ENCODE measurements at places on chromosomes 3 and 15.

- DNase-seq = no peak
Measured at GRCh38 chr3:75327453-75327852, 336.7 kb upstream of the FRG2C start.

- no peak for DNase-seq
Measured at GRCh38 chr3:42070524-42070923, 20.6 kb upstream of the TRAK1 start.

DNA sequence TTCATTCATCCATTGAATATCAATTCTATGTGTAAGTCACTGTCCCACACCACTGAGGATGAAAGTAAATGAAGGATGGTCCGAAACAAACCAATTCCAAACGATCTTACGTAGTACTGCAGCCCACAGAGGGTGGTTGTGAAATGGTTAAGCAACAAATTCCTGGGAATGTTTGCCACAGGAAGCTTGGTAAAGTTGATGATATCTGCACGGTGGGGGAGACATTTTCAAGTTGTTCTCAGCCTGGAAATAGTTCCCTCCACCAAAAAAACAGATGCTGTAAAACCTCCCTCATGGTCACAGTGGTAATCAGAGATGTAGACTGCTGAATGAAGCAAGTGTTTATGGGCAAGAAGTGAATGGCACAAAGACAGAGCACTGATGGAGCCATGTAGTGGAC, 35.9 kb upstream of the BNC1 start:
- no peak for DNase-seq

GRCh38 chr3:129084501-129084900, 23.9 kb downstream of the GP9 start:
- DNase-seq = no peak

DNA sequence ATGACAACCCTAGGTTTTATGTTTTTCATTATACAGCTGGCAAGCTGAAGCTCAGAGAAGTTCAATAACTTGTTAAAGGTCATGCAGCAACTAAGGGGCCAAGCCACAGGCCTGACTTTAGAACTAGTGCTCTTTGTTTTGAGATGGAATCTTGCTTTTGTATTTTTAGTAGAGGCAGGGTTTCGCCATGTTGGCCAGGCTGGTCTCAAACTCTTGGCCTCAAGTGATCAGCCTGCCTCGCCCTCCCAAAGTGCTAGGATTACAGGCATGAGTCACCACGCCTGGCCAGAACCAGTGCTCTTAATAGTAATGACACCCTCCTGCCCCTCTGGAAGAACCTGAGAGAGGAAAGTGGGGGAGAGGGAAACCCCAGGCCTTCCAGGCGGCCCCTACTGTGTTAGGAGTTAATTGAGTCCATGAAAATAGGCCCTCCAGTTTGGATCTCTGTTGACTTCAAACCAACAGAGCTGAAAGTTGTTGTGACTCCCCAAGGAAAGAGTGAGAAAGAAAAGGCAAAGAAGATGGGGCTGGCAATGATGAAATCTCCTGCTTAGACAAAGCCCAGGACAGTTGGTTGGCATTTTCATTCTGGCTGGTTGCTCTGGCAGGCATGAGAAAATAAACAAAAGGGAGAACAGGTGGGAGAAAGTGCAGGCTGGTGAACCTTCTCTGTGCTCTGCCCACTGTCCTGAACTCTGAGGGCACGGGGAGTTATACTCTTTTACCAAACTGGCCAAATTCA, 3.6 kb upstream of the PRRT3 start:
- DNase-seq = no peak

GRCh38 chr15:68618908-68619698, 40.3 kb downstream of the CORO2B start:
- DNase-seq = peak; percentile 65

GRCh38 chr3:122857019-122857418, 62.1 kb downstream of the SLC49A4 start:
- no peak for DNase-seq

DNA sequence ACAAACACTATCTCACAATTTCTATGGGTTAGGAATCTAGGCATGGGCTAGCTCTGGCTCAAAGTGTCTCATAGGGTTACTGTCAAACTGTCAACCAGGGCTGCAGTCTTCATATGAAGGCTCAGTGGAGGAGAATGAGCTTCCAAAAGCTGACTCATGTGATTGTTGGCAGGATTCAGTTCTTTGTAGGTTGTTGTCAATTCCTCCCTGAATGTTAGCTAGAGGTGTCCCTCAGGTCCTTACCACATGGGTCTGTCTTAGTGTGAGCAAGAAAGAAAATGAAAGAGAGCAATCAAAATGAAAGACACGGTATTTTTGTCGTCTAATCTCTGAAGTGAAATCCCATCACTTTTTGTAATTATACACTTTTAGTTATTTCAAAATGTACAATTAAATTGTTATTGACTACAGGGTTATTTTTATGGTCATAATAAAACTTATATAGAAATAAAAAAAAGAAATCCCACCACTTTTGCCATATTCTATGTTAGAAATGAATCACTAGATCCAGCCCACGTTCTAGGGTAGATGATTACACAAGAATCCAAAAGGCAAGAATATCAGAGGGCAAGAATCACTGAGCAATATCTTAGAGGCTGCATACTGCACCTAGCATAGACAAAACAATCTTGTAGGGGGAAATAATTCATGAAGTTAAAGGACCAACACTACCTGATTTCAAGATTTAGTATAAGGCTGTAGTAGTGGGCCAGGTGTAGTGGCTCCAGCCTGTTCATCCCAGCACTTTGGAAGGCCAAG, 8.4 kb downstream of the ACSBG1 start:
- no peak for DNase-seq

- no peak for DNase-seq
Measured at GRCh38 chr3:184426691-184427141, 46.9 kb downstream of the CHRD start.

- no peak for DNase-seq
Measured at GRCh38 chr3:146680617-146681016, 75.5 kb upstream of the PLSCR5 start.

GRCh38 chr15:50380089-50380488, 25.1 kb upstream of the GABPB1 start:
- no peak for DNase-seq

DNA sequence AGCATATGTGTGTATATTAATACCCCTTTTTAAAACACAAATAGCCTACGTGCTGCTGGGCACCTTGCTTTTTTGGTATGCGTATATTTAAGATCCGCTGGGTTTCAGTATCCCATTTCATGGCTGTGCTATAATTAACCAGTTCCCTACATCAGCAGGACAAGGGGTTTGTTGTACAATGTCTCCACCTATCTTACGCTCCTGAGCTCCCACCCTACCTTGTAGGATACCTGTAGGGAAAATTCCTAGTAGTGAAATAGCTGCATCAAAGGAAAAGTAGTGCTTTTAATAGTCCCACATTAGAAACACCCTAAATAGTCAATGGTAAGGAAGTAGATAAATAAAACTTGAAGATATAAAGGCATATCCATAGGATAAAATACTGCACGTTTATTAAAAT, 1.4 kb downstream of the MAP6D1 start:
- peak; percentile 59 for DNase-seq

GRCh38 chr3:45992821-45993221, 2.8 kb downstream of the FYCO1 start:
- DNase-seq = no peak

- DNase-seq = no peak
Measured at GRCh38 chr3:138089091-138089490, 26.3 kb downstream of the DZIP1L start.

DNA sequence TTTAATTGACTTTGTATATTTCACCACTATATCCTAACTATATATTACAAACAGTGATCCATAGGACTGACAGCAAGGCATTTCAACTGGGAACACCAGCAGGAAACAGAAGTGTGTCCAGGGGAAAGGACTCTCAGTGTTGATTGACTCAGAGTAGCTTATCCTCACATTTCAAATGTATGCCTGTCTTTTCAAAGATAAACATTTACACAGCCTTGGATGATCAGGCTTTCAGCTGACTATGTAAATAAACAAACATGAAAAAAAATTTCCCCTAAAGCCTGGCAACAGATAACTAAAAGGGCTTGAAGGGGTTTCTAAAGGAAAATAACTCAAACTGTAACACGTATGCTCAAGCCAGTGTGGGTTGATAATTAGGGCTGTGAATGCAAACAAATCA, 321.8 kb downstream of the TBC1D5 start:
- peak; percentile 48 for DNase-seq

DNA sequence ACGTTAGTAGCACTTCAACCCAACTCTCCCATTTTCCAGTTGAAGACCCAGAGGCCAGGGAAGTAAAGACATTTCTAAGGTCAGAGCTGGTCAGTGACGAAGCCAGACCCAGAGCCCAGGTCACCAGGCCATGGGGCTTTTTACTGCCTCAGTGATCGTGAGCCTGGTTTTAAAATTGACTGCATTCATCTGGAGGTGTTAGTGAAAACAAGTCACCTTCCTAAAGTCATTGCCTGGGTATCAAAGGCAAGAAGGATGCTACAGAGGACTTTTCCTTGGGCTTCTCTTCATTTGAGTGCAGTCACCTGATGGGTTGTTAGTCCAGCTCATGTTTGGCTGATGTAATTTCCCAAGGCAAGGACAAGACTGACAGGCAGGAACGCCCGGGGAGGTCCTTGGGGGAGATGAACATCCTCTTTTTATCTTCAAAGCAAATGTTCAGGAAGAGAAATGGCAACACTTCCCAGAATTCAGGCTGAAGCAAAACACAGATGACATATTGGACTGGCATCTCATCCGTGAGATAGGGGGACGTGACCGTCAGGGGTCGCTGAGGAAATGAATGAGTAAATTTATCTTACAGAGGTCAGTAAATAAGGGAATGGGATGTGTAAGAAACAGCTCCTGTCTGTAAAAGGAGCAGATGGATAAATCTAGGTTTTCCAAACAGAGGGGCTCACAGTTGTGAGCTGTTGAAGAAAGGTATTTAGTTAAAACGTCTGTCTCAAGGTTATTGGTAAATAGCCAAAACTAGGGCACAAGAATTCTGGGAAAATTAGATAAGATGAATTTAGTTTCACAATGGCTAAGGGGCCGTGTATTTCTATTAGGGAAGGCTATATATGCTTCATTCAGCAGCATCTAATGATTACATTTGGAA, 201.2 kb downstream of the OPA1 start:
- no peak for DNase-seq

GRCh38 chr3:151869181-151869580, 4.3 kb upstream of the SUCNR1 start:
- no peak for DNase-seq

GRCh38 chr15:43903864-43904290, 77.1 kb downstream of the WDR76 start:
- DNase-seq = peak; percentile 30

DNA sequence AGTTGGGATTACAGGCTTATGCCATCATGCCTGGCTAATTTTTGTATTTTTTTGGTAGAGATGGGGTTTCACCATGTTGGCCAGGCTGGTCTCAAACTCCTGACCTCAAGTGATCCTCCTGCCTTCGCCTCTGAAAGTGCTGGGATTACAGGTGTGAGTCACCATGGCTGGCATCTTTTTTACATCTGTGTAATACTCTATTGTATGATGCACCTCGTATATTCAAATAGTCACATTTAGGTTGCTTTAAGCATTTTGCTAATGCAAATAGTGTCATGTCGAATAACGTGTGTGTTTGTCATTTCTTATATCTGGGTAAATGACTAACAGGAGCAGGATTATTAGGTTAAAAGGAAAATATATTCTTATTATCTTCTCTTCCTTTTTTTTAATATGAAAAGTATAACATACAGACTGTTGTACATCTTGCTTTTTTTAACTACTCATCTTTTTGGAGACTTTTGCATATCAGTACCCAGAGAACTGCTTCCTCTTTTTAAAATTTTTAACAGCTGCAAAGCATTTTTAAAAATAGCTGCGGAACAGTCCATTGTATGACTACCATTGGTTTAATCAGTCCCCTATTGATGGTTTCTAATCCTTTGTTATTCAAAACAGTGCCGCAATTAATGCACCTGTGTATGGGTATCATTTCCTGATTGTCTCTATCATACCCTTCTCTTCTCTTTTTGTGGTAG, 13.4 kb downstream of the SCAMP5 start:
- no peak for DNase-seq

- no peak for DNase-seq
Measured at GRCh38 chr15:69606144-69606543, 153.5 kb downstream of the RPLP1 start.
